Fibroblast of lung (primary cell): ENCODE measurements at places on chromosomes 2 and 18. TPM values are rescaled to one million over a fixed set of nuclear protein-coding genes. Genes with fewer than 3 reads are reported as not detected.

The KATNAL2 gene
- total RNA-seq, result 3.8 and 4.6 TPM in 2 replicates

The HIBCH gene
- 16.2 and 19.2 TPM in 2 replicates for total RNA-seq

The CD302 gene
- total RNA-seq, result 9.4 and 15.9 TPM in 2 replicates

The VSNL1 gene
- 1.2 and 1.3 TPM in 2 replicates for total RNA-seq

The PRSS56 gene
- total RNA-seq, result not detected in 2 replicates

The KCTD1 gene
- total RNA-seq, result 7.4 and 8.4 TPM in 2 replicates

The RAB6C gene
- total RNA-seq, result not detected in 2 replicates

The PIEZO2 gene
- 6.6 and 32.9 TPM in 2 replicates for total RNA-seq

The TSPYL6 gene
- total RNA-seq, result not detected in 2 replicates

The NT5C1B gene
- not detected in 2 replicates for total RNA-seq

The CHRNG gene
- total RNA-seq, result not detected in 2 replicates

The CROCC2 gene
- total RNA-seq, result 0.33 and 0.51 TPM in 2 replicates

The SATB2 gene
- 13.9 and 28.1 TPM in 2 replicates for total RNA-seq

The ADGRF3 gene
- total RNA-seq, result under 0.01 TPM in 1 of 2 replicates, not detected in the other

The FBXO36 gene
- 3.5 and 3.9 TPM in 2 replicates for total RNA-seq

The ITM2C gene
- 58.3 and 77.3 TPM in 2 replicates for total RNA-seq

The EFHD1 gene
- total RNA-seq, result not detected in 2 replicates

The SERPINB3 gene
- not detected in 2 replicates for total RNA-seq

The STARD6 gene
- 0.33 TPM in 1 of 2 replicates, not detected in the other for total RNA-seq

The MAP3K19 gene
- not detected in 2 replicates for total RNA-seq

The TMEM247 gene
- total RNA-seq, result not detected in 2 replicates

The RFX8 gene
- total RNA-seq, result 2.6 and 12.4 TPM in 2 replicates

The GGCX gene
- total RNA-seq, result 28.8 and 46.1 TPM in 2 replicates

The SRD5A2 gene
- total RNA-seq, result not detected in 2 replicates

The B4GALT6 gene
- total RNA-seq, result 1.3 and 1.5 TPM in 2 replicates

The ECEL1 gene
- total RNA-seq, result not detected in 2 replicates

The COL3A1 gene
- total RNA-seq, result 925 and 2,431 TPM in 2 replicates

The GPR17 gene
- total RNA-seq, result not detected in 2 replicates

The KCNK3 gene
- total RNA-seq, result under 0.01 and 0.26 TPM in 2 replicates

The DNAH6 gene
- under 0.01 TPM in 2 replicates for total RNA-seq

The ZNF385B gene
- under 0.01 TPM in 1 of 2 replicates, not detected in the other for total RNA-seq

The DLX1 gene
- not detected in 2 replicates for total RNA-seq

The DCC gene
- total RNA-seq, result not detected in 2 replicates

The NCKAP5 gene
- 1.0 and 2.6 TPM in 2 replicates for total RNA-seq

The MC4R gene
- total RNA-seq, result not detected in 2 replicates

The CD226 gene
- total RNA-seq, result 0.33 and 0.51 TPM in 2 replicates

The PAX8 gene
- total RNA-seq, result 0.50 and 0.51 TPM in 2 replicates
